ENCODE measurements at places on chromosomes 7 and 10. TPM values are rescaled to one million over a fixed set of nuclear protein-coding genes. Genes with fewer than 3 reads are reported as not detected.

- H3K27ac ChIP-seq = no peak overlapping the region
- no peak overlapping the region for H3K4me3 ChIP-seq
- no peak for DNase-seq
- H3K36me3 ChIP-seq = no peaks in the 10 kb centered on the region
- peaks cover 31% of the 10 kb centered on the region for H3K4me1 ChIP-seq
- H3K27me3 ChIP-seq = peaks cover 95% of the 10 kb centered on the region
These were observed 3.6 kb downstream of the VAX1 start for GRCh38 chr10:117134306-117135025.

- peak overlapping the region; percentile 80 for H3K27ac ChIP-seq
- peak overlapping the region; percentile 90 for H3K4me3 ChIP-seq
- H3K27me3 ChIP-seq = no peaks in the 10 kb centered on the region
- DNase-seq = no peak
- peaks cover 56% of the 10 kb centered on the region for H3K4me1 ChIP-seq
These were observed 6.0 kb downstream of the LDB1 start for GRCh38 chr10:102113956-102114857.

DNA sequence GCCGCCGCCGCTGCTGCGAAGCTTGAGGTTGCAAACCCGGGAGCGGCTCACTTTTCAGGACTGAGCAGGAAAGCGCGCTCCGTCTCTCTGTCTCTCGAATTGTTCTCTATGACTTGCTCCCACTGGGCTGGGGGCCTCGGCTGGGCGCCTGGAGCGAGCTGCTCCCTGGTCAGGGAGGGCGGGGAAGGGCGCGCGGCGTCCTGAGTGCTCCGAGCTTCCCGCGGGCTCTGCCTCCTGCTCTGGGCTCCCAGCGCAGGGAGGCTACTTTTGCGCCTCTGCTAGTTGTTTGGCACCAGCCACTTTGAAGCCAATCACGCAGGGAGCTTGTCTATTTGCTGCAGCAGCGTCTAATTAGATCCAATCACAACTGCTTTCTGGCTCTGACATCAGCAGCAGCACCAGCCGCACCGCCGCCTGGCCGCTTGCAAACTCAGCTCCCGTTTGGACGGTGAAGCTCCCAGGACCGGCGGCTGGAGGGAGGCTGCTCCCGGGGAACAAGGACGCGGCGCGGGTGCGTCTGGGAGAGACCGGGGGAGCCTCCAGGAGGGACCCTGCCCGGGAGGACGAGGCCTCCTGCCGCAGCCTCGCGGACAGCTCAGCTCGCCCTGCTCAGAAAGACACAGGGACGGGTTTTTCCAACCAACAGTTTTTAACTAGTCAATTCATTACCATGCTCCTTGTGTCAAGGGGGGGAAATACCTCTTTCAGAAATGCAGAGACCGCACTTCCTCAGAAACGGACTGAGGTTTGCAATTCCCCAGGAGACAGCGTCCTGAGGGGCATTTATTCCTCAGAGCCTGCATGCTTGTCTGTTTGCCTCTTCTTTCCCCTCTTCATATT, at the start of gene ADARB2:
ADARB2 (minus strand) TSS at position 304 of the 840 bp plus-strand sequence.
- no peaks in the 10 kb centered on the region for H3K4me1 ChIP-seq
- H3K27me3 ChIP-seq = peaks cover 53% of the 10 kb centered on the region
- DNase-seq = peak; percentile 33
- peak within 1 kb of the TSS; percentile 3 for H3K4me3 ChIP-seq
- H3K36me3 ChIP-seq = no peaks in the 10 kb centered on the region

Gene NUDT13
- 2.1 TPM for total RNA-seq

Gene TMEM196
- not detected for total RNA-seq

Gene DDX56
- 43.1 TPM for total RNA-seq

Gene RFC2
- 17.0 TPM for total RNA-seq

Gene COL1A2
- 3,050 TPM for total RNA-seq

GRCh38 chr7:32071466-32072091, 1.4 kb upstream of the PDE1C start:
- peaks cover 9% of the 10 kb centered on the region for H3K27me3 ChIP-seq
- H3K4me1 ChIP-seq = no peaks in the 10 kb centered on the region
- H3K4me3 ChIP-seq = peak overlapping the region; percentile 37
- H3K36me3 ChIP-seq = no peaks in the 10 kb centered on the region
- H3K27ac ChIP-seq = no peak overlapping the region
- no peak for DNase-seq

Gene OR6B1
- not detected for total RNA-seq

Gene RPEL1
- 0.13 TPM for total RNA-seq

Gene GIMAP6
- 52.7 TPM for total RNA-seq

Gene CPN1
- not detected for total RNA-seq

Gene PHYHIPL
- not detected for total RNA-seq

DNA sequence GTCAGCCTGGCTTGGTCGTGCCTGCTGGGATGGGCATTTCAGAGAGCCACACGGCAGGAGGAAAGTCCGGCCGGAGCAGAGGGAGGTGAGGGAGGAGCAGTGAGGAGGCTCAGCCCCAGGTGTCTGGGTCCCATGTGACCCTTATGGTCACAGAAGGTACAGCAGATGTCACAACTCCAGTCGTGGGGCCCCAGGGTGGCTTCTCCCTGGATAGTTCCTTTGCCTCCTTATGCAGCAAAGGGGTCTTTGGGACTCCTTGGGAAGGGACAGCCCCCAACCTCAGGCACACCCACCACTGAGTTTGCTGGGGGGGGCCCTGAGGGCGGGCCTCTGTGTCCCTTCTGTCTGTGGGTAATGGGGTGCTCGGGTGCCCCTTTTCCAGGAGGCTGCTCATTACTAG, 19.6 kb upstream of the PRKAG2 start:
- no peak overlapping the region for H3K27ac ChIP-seq
- DNase-seq = no peak
- H3K27me3 ChIP-seq = peaks cover 26% of the 10 kb centered on the region
- no peak overlapping the region for H3K4me3 ChIP-seq
- H3K36me3 ChIP-seq = no peaks in the 10 kb centered on the region

Gene GRID2IP
- 0.21 TPM for total RNA-seq

GRCh38 chr10:30755441-30755953, 125.9 kb upstream of the LYZL2 start:
- no peaks in the 10 kb centered on the region for H3K27me3 ChIP-seq
- H3K27ac ChIP-seq = no peak overlapping the region
- no peaks in the 10 kb centered on the region for H3K4me1 ChIP-seq
- H3K4me3 ChIP-seq = no peak overlapping the region
- H3K36me3 ChIP-seq = no peaks in the 10 kb centered on the region
- DNase-seq = no peak

GRCh38 chr7:99027841-99028240, 116.1 kb downstream of the SMURF1 start:
- peaks cover 60% of the 10 kb centered on the region for H3K36me3 ChIP-seq
- H3K27me3 ChIP-seq = no peaks in the 10 kb centered on the region
- DNase-seq = no peak
- H3K4me3 ChIP-seq = no peak overlapping the region
- peaks cover 10% of the 10 kb centered on the region for H3K4me1 ChIP-seq

Gene CFAP46
- total RNA-seq = 4.1 TPM

DNA sequence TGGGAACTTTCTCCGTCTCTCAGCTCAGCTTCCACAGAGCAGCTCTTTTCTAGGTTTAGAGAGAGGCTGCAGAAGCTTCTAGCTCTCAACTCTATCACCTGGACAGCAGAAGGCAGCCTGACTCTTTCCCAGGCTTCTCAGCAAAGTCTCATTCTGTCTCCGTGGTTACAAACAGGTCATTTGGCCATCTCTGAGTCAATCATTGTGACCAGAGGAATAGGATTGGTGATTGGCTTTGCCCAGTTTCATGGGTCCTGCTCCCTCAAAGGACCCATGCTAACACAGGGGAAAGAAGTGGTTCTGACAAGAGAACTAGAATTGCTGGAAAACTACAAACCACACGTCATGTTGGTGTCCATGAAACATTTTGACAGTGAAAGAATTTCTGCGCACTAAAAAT, 43.6 kb downstream of the PRR15 start:
- H3K27me3 ChIP-seq = no peaks in the 10 kb centered on the region
- no peaks in the 10 kb centered on the region for H3K36me3 ChIP-seq
- H3K27ac ChIP-seq = no peak overlapping the region

Gene CCDC7
- total RNA-seq = 20.5 TPM

Gene RARRES2
- total RNA-seq = 162 TPM

DNA sequence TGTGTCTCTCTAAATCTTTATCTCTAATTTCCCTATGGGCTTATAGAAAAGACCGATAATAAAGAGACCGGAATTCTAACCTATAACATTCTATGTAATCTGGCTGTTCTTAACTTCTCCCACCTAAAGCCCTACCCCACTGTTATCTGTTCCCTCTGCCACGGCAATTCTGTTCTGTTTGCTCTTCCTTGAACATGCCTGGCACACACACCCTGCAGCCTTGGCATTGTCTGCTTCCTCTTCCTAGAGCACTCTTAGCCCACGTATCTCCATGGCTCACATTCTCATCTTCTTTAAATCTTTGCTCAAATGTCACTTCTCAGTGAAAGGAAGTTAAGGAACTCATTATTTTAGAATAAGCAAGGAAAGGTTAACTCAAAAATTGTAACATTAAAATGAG, 309.2 kb downstream of the GPR158 start:
- no peak for DNase-seq
- no peaks in the 10 kb centered on the region for H3K4me1 ChIP-seq
- no peaks in the 10 kb centered on the region for H3K36me3 ChIP-seq

GRCh38 chr7:111529507-111530355, 32.6 kb downstream of the IMMP2L start:
- no peaks in the 10 kb centered on the region for H3K27me3 ChIP-seq
- H3K27ac ChIP-seq = no peak overlapping the region
- peaks cover 6% of the 10 kb centered on the region for H3K4me1 ChIP-seq
- no peaks in the 10 kb centered on the region for H3K36me3 ChIP-seq
- no peak overlapping the region for H3K4me3 ChIP-seq
- no peak for DNase-seq

Gene CALHM2
- 29.4 TPM for total RNA-seq

DNA sequence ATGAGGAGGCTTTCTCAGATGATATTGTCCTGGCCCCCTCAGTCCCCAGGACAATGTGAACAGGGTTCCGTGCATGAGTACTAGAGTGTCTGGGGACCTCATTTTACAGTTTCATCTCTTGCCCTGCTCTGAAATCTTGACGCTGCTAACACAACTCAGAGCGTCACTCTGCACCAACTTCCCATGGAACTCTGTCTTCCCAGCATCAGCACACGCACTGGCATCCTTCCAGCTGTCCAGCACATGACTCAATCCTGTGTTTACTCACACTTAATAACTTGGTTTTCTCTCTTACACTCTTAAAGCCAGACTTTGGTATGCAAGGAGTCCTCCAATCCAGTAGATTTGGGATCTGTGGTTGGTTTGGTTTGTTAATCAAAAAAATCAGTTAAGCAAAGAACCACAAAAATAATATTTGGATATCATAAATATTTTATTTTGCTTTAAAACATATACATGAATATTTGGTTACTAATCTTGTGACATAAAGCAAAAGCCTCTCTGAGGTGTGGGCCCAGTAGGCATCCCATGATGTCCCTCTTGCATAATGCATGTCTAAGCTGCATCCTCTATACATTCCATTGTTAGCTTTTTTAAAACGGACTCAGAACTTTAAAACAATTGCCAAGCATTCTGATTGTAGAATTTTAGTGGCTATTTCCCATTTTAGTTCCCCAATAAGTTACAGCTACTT, 131.0 kb downstream of the CXCL12 start:
- H3K4me1 ChIP-seq = peaks cover 14% of the 10 kb centered on the region
- no peak overlapping the region for H3K4me3 ChIP-seq
- no peaks in the 10 kb centered on the region for H3K27me3 ChIP-seq
- no peaks in the 10 kb centered on the region for H3K36me3 ChIP-seq

Gene SEMA3D
- total RNA-seq = 9.1 TPM

GRCh38 chr7:149067869-149068268, 22.6 kb downstream of the ZNF786 start:
- peaks cover 37% of the 10 kb centered on the region for H3K36me3 ChIP-seq
- no peaks in the 10 kb centered on the region for H3K27me3 ChIP-seq
- DNase-seq = no peak

- H3K4me1 ChIP-seq = no peaks in the 10 kb centered on the region
- H3K27me3 ChIP-seq = no peaks in the 10 kb centered on the region
- no peak for DNase-seq
- no peaks in the 10 kb centered on the region for H3K36me3 ChIP-seq
- no peak overlapping the region for H3K27ac ChIP-seq
These were observed 142.9 kb downstream of the NOC3L start for GRCh38 chr10:94219829-94220228.

DNA sequence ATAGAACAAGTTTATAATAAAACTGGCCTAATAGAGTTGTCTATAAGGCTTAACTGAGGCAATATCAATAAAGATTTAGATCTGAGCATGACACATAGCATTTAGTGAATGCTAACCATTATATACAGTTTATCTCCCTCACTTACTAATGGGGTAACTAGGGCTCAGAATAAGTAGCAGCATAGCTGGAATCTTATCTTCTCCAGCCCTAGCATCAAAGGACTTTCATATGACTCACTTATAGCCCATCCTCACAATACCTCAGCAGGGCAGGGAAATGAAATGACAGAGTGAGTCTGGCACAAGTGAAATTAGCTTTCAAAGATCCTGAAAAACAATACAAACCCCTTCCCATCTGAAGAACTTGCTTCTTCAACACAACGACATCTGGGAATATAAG, 362.9 kb downstream of the KIF20B start:
- no peak overlapping the region for H3K4me3 ChIP-seq
- no peaks in the 10 kb centered on the region for H3K27me3 ChIP-seq
- no peaks in the 10 kb centered on the region for H3K4me1 ChIP-seq
- DNase-seq = no peak
- no peaks in the 10 kb centered on the region for H3K36me3 ChIP-seq
- no peak overlapping the region for H3K27ac ChIP-seq

GRCh38 chr7:152162287-152162686, 136.8 kb downstream of the GALNT11 start:
- H3K4me3 ChIP-seq = no peak overlapping the region
- no peaks in the 10 kb centered on the region for H3K27me3 ChIP-seq

Gene AKR1C8
- total RNA-seq = 0.26 TPM
